BE2C (cell line): ENCODE measurements at places on chromosomes 4 and X.
A peak's percentile ranks its signal among the peaks of the same experiment; 100 is the strongest.

DNA sequence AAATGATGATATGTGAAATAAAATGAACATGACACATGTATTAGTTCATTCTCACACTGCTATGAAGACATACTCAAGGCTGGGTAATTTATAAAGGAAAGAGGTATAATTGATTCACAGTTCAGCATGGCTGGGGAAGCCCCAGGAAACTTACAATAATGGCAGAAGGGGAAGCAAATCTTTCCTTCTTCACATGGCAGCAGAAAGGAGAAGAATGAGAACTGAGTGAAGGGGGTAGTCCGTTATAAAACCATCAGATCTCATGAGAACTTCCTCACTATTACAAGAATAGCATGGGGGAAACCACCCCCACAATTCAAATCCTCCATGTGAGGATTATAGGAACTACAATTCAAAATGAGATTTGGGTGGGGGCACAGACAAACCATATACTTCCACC, 243.9 kb upstream of the GYPA start:
- DNase-seq, result no peak

DNA sequence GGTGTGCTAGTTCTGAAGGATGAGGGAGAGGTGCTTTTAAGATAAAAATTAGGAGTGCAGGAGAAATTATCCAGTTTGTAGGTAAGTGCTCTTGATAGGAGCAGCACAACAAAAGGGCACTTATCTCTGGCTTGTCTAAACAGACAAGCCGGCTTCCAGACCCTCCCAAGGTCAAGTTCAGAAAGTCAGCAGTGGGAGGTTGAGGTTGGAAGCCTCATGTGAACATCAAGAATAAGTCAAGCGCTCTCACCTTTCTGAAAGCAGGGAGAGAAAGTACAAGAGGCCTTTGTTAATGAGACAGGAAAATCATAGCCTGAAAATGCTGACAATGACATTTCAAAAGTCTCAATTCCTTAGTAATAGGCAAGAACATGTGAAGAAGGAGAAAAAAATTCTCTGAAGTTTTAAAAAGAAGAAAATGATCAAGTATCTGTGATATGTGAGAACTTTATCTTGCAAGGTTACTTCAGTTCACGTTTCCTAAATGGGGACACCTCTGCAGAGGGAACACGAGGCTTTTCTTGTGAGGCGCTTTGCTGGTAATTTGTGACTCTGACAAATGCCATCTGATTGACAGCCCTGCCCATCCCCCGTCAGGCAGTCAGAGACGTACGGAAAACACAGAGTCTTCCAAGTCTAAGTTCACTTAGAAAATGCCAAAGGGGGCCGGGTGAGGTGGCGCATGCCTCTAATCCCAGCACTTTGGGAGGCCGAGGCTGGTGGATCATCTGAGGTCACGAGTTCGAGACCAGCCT, 62.2 kb downstream of the TIGD2 start:
- no peak for DNase-seq

DNA sequence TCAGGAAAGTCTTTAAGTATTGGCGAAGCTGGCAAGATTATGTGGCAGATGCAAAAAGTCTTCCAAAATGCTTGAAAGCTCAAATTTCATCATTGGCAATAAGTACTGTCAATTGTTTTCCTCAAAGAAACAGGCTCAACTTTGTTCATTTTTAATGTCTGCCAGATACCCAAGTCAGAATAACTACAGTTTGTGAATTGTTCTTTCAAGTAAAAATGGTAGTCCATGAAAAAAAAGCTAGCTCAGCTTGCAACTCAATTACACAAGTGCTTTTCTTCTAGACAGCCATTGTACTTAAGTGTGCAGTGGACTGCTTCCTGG, 70.5 kb downstream of the AFF1 start:
- DNase-seq, result no peak

DNA sequence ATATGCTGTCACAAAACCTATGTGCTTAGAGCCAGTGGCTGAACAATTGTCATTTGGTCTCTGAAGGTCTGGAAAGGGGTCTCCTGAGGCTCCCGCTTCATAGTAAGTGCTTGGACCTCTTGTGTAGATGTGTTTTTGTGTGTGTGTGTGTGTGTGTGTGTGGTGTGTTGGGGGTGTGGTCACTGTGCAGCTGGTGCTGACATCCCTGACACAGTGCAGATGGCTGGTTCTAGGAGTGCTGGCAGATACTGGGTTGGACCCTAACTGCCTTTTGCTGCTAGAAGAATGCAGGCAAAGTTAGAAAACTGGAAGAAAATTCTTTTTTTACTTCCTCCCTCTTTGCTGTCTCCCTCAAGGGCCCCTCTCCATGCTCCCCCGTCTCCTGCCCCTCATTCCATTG, 1872.6 kb downstream of the ARAP2 start:
- DNase-seq, result peak; percentile 21

- no peak for DNase-seq
Measured at GRCh38 chr4:181679754-181680153, 563.4 kb upstream of the TENM3 start.

DNA sequence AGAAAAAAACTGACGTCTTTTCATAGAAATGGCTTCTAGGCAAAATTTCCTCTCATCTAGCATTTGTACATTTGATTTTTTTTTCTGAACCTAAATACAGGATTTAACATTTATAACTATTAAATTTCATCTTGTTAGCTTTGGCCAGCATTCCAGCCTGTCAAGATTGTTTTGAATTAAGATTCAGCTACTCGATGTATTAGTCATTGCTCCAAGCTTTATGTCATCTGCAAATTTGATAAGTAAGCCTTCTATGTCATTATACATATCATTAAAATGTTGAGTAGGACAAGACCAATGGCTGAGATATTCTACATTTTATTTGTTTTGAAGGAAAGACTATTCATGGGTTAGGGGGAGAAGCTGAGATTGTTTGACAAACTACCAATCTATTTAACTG, 46.7 kb downstream of the DDX53 start:
- DNase-seq, result no peak

DNA sequence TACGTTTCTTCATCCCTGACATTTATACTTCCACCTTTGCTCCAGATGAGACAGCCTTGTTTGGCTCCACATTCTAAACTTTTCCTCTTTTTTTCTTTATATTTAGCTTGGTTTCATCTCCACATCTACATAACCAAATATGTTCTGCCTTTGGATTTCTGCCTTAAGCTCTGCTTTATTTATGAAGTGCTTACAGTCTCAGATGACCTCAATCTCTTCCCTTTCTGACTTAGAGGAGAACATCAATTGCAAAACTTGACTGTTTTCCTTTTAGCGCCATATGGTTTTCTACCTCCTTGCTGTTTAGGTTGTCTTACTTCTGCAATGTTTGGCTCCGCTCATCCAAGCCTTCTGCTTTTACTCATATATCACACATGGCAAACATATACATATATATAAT, 7.5 kb downstream of the ASB5 start:
- DNase-seq, result no peak

- DNase-seq, result no peak
Measured at GRCh38 chr4:48340276-48340964, 909 bp upstream of the SLAIN2 start.

DNA sequence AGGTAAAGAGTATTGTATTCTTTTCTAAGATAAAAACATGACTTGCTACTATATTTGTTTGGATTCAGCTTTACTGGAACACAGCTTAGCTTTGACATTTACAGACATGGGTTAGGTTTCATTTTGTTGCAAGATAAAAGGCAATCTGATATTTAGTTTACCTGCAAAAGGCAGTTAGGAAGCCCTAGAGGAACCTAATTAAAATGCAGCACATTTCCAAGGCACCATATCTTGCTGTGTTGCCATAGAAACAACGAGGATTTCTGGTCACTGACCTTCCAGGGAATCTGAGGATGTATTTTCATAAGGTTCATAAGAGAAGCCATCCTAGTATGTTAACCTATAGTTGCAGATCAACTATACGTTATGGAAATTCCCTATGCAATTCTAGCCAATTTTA, 116.0 kb downstream of the SNCA start:
- no peak for DNase-seq

DNA sequence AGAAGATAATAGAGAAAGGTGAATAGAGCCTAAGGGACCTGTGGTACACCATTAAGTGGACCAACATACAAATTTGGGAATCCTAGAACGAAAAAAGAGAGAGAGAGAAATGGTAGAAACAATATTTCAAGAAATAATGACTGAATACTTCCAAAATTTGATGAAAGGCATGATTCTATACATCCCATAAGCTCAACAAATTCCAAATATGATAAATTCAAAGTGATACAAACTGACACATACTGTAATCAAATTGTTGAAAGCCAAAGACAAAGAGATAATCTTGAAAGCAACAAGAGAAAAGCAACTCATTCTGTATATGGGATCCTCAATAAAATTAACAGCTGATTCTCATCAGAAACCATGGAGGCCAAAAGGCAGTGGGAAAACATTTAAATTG, 20.6 kb upstream of the ZC4H2 start:
- no peak for DNase-seq

- DNase-seq, result no peak
Measured at GRCh38 chr4:66197451-66197850, 527.2 kb upstream of the EPHA5 start.

DNA sequence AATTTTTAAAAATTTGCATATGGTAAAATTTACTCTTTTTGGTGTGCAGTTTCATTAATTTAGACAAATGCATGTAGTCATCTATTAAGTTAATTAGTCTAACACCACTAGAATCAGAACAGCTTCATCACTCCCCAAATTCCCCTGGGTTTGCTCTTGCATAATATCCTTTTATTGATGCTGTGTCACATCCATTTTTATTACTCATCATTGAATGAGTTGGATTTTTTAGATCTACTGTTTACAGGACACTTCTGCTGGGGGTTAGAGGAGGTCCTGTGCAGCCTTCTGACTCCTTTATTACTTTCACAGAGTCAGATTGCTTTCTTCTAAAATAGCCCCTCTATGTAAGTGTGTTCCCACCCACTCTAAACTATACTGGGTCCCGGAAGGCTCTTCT, 65.9 kb downstream of the MTHFD2L start:
- no peak for DNase-seq

DNA sequence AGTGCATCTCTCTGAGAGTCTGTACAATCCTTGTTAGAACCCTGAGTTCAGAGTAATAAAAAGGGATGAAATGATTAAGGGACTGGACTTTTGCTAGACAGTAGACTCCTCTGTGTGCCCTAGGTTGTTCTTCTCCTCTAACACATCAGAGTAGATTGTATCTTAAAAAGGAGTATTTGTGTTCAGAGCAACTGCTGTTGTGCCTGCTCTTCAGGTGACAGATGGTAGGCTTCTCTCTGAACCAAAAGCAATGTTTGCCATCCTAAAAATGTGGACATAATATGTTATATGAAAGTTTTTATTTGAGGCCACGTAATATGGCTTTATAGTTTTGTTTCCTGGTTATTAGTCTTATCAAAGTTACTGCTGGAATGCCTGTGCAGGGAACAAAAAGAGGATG, 588.6 kb upstream of the FAT1 start:
- DNase-seq, result no peak

- DNase-seq, result no peak
Measured at GRCh38 chrX:19063030-19063429, 59.2 kb downstream of the ADGRG2 start.

DNA sequence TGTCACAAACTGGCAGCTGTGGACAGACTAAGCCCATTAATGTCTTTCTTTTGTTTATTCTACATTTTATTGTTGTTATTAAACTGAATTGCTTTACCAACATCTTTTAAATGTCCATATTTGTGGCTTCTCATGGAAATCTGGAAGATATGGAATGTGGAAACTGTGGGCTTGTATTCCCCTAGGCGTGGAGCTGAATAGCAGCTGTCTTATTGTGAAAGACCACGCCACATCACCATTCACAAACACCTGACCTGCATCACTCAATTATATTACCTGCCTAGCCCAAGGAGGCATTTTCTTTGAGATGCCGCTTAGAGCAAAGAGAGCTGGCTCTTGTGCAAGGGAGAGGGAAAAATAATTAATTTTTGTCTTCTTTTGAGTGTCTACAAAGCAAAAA, 96.9 kb upstream of the GPRIN3 start:
- DNase-seq, result no peak

DNA sequence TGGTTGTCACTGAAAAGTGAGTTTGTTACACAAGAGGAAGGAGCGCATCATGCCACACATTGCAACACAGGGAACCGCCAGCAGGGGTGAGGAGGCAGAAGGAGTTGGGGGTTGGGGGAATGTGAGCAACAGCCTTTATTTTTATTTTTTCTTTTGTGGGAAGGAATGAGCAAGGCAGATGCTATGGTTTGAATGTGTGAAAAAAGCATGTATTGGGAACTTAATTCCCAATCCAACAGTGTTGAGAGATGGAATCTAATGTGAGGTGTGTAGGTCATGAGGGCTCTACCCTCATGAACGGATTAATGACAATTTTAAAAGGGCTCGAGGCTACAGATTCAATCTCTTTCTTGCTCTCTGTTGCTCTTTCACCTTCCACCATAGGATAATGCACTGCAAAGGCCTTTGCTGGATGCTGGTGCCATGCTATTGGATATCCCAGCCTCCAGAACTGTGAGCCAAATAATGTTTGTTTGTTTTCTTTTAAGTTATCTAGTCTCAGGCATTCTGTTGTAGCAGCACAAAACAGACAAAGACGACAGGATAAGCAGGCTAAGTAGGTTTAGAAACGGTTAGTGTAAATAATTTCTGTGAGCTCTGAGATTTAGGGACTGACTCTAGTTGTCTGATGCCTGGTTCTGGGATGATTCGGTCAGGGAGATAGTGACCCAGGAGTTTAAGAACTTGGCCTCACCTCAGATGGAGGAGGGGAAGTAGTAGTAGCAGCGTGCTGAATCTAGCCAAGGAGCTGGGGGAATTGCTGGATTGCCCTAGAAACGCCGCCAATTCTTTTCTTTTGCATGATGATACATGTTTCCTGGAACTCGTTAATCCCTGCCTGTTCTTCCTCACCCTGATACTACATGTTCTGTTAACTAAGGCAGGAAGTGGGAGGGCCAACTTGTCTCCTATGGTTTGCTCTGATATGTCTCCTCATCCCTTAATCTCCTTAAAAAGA, 156.6 kb upstream of the CTSO start:
- DNase-seq, result peak; percentile 33

- no peak for DNase-seq
Measured at GRCh38 chrX:55014897-55015299, 14.7 kb downstream of the APEX2 start.

DNA sequence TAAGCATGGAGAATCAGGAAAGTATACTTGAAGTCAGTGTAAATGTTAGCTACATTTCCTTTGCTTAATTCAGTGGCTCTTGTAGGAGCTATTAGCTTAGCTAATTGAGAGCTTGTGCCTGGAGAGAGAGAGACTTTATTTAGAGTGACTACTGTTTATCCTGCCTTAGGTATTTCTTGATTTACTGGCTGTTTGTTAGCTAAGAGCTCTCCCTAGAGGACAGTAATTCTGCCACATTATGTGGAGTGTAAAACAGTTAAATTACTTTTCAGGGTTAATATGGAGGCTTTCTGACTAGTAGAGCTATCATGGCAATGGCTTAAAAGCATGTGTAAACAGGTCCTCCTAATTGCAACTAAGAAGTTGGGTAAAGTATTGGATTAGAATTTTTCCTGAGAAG, 306.5 kb upstream of the TECRL start:
- no peak for DNase-seq

- DNase-seq, result no peak
Measured at GRCh38 chrX:7215842-7216241, 67.9 kb upstream of the PUDP start.

GRCh38 chr4:169024762-169025161, 14.7 kb upstream of the CBR4 start:
- DNase-seq, result peak; percentile 35

GRCh38 chr4:157172011-157172410, 48.5 kb upstream of the GRIA2 start:
- no peak for DNase-seq
